Stimulated activated CD8-positive, alpha-beta memory T cell treated with anti-CD3 and anti-CD28 coated beads, Interleukin-2, amount 100 ng/mL, for 1 hour (primary cell): ENCODE measurements at places on chromosomes 7 and 10.

DNA sequence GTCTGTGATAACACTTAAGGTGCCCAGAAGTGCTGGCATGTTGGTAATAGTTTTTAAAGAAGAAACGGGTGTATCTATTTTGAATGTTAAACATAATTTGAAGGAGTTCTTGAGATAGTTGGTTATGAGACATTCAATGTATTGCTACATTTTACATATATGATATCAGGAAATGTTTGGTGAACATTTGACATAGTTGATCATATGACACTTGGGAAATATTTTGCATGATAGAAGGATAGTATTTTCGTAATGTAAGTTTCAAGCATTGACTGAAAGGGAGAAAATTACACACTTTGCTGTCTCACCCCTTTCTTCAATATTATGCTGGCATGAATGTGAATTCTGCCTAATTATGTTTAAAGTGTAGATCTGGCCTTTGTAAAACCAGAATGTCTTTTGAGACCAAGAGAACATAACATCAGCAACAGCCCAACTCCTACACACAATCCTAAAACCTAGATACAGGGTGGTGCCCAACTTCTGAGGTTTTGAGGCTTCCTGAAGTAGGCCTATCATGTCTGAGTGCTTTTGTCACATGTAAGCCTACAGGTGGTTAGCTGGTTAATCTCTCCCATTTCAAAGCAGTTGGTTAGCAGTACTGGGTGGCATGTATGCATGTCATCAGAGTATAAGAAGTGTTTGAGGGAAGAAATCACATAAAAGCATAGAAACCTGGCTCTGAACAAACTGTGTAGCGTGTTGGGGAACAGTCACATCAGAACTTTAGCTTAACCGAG is 2.1 kb downstream of the ADD3 start:
- no peak for DNase-seq

GRCh38 chr7:111266613-111267012 is 175.7 kb downstream of the LRRN3 start:
- no peak for DNase-seq

- DNase-seq = no peak
Observed at GRCh38 chr10:100826983-100827818, 81.8 kb downstream of the PAX2 start.

DNA sequence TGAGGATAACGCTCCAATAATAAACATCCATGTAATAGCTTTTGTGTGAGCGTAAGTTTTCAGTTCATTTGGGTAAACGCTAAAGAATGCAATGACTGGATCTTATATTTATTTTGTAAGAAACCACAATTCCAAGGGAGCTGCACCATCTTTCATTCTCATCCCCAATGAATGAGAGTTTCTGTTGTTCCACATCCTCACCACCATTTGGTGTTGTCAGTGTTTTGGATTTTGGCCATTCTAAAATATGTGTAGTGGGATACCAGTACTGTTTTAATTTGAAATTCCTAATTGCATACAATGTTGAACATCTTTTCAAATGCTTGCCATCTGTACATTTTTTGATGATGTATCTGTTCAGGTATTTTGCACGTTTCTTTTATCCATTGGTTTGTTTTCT is 50.9 kb upstream of the SEMA3D start:
- DNase-seq = no peak

GRCh38 chr7:92705831-92706230 is 115.6 kb upstream of the FAM133B start:
- DNase-seq = no peak

DNA sequence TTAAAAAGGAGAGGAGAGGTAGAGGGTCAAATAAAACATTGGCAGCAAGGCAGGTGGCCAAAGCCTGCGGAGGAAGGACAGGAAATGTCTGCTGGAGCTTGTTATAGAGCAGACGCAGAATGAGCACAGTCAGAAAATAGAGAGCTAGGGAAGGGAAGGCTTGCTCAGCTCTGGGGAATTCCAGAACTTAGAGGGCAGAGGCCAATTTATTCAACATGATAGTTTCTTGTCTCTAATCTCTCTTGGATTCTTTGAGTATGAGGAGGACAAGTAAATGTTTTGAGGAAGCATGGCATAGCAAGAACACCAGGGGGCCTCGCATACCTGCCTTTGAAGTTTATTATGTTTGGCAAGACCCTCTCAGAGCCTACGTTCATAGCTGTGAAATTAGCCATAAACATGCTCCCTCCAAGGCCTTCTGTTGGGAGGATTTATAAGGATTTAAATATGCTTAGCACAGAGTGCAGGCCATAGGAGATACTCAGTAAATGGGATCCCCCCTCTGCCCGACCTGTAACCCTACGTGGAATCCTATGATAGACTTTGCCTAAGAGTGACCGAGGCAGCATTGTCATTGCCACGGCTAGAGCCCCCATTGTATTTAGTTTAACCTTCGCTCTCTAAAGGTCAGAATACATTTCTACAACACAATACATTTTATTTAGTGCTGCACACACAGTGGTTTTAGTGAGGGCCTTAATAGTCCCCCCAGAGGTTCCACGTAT is 293.9 kb downstream of the CCDC3 start:
- no peak for DNase-seq

GRCh38 chr7:33700001-33700899 is 205.1 kb upstream of the BMPER start:
- DNase-seq = no peak

GRCh38 chr7:154744256-154744860 is 258.6 kb downstream of the PAXIP1 start:
- DNase-seq = no peak

- DNase-seq = no peak
Observed at GRCh38 chr10:132859084-132859855, 73.3 kb upstream of the NKX6-2 start.

DNA sequence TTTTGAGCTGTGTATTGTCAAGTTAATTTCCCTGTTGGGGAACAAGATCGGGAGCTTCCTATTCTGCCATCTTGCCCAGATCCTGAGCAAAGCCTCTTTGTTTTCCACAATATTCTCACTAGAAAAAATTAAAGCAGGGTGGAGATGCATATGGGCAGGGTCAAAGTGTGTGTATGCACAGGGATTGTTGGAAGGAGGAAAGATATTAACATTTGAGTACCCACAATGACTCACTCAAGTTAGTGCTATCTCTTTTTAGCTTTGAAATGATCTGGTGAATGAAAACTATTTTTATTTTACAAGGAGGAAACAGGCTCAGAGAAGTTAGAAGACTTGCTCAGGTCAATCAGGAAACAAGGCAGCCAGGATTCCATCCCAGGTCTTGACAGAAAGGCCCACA is 6.7 kb upstream of the BTBD16 start:
- DNase-seq = no peak

DNA sequence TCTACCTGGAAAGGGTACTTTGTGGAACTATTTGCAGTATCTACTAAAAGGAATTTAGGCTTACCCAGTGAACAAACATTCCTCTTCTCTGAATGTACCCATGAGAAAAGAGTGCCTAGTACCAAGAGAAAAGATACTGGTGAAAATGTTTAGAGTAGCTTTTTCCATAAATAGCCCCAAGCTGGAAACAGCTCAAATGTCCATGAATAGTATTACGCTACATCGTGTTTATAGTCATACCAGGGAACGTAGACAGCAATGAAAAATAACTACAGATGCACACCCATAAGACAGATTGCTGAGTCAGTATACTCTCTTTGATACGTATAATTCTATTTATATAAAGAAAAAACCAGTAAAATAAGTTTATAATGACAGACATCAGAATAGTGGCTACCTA is 285.9 kb downstream of the KLF6 start:
- DNase-seq = no peak

- DNase-seq = no peak
Observed at GRCh38 chr10:25766687-25767221, 167.3 kb upstream of the MYO3A start.

DNA sequence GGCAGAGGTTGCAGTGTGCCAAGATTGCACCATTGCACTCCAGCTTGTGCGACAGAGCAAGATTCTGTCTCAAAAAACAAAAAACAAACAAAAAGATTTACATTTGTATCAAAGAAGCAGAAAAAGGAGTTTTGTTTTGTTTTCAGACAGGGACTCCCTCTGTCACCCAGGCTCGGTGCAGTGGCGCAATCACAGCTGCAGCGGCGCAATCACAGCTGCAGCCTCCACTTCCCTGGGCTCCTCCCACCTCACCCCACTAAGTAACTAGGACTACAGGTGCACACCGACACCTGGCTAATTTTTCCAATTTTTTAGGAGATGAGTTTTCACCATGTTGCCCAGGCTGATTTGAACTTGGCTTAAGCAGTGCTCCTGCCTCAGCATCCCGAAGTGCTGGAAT is 1.8 kb downstream of the ARMC10 start:
- no peak for DNase-seq

- no peak for DNase-seq
Observed at GRCh38 chr7:132257253-132257652, 319.0 kb downstream of the PLXNA4 start.

GRCh38 chr7:35039343-35039742 is 2.1 kb upstream of the DPY19L1 start:
- DNase-seq = no peak
